ENCODE measurements at places on chromosomes 5 and 9.

- DNase-seq, result no peak
Measured at GRCh38 chr9:105007143-105007542, 79.2 kb upstream of the ABCA1 start.

- no peak for DNase-seq
Measured at GRCh38 chr5:124634741-124635323, 111.6 kb downstream of the ZNF608 start.

- DNase-seq, result no peak
Measured at GRCh38 chr5:179606071-179606909, 17.2 kb downstream of the HNRNPH1 start.

GRCh38 chr9:115694991-115695390 is 458.6 kb upstream of the PAPPA start:
- DNase-seq, result no peak

DNA sequence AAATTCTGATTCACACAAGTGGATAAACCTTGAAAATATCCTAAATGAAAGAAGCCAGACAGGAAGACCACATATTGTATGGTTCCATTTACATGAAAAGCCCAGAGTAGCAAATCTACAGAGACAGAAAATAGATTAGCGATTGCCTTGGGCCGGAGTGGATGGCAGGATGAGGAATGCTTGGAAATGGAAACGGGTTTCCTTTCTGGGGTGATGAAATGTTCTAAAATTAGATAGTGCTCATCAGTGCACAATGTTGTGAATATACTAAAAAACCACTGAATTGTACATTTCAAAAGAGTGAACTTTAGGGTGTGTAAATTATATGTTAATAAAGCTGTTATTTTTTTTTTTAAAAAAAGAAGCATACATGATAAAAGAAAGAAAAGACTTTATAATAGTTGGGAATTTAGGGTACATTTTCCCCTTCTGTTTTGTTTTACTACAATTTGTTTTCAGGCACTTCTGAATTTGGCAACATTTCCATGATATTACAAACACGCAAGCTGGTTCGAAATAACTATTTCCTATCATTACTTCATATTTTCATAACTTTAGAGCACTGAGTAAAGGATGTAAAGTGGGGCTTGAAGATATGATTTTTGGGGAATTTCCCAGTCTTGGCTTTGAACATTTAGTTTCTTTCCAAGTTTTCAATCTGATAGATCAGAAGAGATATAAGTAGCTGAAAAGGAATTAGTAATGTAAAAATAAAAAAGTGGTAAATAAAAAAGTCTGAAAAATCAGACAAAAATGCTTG is 23.9 kb downstream of the SLC35A4 start:
- no peak for DNase-seq

DNA sequence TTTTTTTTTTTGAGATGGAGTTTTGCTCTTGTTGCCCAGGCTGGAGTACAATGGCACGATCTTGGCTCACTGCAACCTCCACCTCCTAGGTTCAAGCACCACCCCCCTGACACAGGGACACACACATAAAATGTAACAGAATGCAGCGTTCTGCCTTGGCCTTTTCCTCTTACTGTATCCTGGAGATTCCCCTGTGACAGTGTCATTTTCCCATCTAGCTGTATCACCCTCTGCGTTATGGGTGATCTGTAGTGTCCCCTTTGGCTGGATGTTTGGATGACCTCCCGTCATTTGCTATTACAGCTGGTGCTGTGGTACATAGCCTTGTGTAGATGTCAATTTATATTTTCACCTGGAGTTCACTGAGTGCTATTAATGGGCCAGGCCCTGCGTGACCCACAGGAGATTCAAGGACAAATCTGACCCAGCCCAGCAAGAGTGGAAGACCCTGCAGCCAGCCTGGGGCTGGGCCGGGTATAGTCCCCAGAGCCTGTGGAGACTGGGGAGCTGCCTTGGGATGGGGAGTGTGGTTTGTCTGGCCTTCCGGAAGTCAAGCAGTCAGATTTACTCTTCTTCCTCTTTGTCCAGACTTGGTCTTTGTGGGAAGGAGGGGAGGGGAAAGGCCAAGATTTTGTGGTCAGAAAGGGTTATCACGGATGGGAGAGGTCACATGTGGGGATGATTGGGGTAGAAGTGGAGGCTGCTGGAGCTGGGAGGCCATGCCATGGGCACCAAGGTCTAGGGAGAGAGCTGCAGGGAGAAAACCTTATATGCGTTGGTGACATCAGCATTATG is 43.6 kb downstream of the ERGIC1 start:
- no peak for DNase-seq

DNA sequence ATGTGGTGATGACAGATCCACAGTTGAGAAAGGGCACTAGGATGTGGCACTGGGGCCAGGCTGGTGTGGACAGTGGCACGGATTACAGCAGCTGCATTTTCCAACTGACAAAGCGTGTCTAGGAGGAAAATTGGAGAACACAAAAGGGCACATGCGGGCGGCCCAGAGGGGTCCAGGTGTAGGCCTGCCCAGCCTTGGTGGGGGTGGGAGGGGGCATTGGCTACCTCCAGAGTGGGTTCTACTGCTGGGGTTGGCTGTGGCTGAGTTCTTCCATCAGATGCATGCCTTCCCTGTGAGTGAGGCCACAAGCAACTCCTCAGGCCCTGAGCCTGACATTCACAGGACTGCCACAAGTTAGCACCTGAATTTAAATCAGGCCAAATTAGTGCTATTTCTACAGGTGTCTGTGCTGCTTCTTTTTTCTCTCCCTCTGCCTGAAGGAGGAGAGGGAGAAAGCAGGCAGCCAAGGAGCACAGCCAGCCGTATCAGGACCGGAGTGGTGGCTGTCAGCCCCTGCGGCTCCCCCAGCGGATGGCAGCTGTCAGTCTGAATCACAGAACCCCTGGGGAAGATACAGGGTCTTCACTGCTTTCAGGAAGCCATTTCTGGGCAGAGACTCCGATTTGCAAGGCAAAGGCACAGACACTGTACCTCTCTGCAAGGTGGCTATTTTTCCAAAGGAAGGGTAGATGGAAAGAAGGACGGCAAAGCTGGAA is 464.2 kb downstream of the SPOCK1 start:
- DNase-seq, result no peak

- DNase-seq, result no peak
Measured at GRCh38 chr9:113601656-113602055, 138.1 kb downstream of the RGS3 start.
